Fibroblast of the aortic adventitia (primary cell): ENCODE measurements at places on chromosomes 12 and 14. TPM values are rescaled to one million over a fixed set of nuclear protein-coding genes. Genes with fewer than 3 reads are reported as not detected.

The SYCP3 gene
- 0.18 and 0.82 TPM in 2 replicates for total RNA-seq

The FSCB gene
- 0.09 and 1.4 TPM in 2 replicates for total RNA-seq

The EMP1 gene
- 19.1 and 244 TPM in 2 replicates for total RNA-seq

The ISCU gene
- 136 TPM in 2 replicates for total RNA-seq

The SPIC gene
- total RNA-seq = not detected in 2 replicates

The RACGAP1 gene
- total RNA-seq = 18.6 and 88.1 TPM in 2 replicates

The CCDC38 gene
- total RNA-seq = not detected in 2 replicates

The PLD4 gene
- total RNA-seq = 0.09 and 0.16 TPM in 2 replicates

The MPHOSPH9 gene
- 27.4 and 68.9 TPM in 2 replicates for total RNA-seq

The VCPKMT gene
- 6.1 and 9.6 TPM in 2 replicates for total RNA-seq

The TCL1B gene
- 0.98 TPM in 1 of 2 replicates, not detected in the other for total RNA-seq

The TRHDE gene
- 1.1 and 10.0 TPM in 2 replicates for total RNA-seq

The PLEKHG7 gene
- not detected in 2 replicates for total RNA-seq

The TAMALIN gene
- total RNA-seq = 7.3 TPM in 2 replicates

The SLC10A1 gene
- total RNA-seq = not detected in 2 replicates

The C14orf132 gene
- 25.5 and 32.6 TPM in 2 replicates for total RNA-seq

The PTCSC3 gene
- not detected in 2 replicates for total RNA-seq

The NFE2 gene
- 1.2 TPM in 1 of 2 replicates, not detected in the other for total RNA-seq
